ENCODE measurements at places on chromosomes 3 and 15.

DNA sequence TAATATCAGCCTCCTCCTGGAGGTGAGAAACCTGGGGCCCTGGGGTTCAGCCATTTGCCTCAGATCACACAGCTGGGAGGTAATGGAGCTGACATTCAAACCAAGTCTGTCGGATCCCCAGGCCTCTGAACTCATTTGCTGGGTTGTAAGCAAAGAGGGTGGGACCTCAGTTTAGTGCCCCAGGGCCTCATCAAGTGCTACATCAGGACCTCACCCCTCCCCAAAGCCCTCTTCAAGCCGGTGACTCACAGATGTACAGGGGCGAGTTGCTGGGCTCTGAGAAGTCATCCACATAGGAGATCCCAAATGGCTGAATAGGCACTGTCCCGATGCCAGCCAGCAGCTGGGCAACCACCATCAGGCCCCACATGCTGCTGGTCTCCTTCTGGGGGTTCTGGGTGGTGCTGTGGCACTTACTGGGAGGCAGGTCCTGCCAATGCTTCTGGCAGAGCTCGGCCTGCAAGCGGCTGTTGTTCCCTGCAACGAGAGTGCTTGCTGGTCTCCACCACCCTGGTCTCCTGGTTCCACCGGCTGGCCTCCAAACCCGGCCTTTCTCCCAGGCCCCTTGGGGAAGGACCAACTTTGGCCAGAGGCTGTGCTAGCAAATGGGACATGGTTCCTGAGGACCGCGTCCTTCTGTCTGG lies 59.2 kb upstream of the RAB6B start:
- DNase-seq: no peak

- no peak for DNase-seq
These were observed 221.7 kb upstream of the TLE3 start for GRCh38 chr15:70319466-70319865.

- no peak for DNase-seq
These were observed 659 bp upstream of the MYH15 start for GRCh38 chr3:108511055-108511454.

DNA sequence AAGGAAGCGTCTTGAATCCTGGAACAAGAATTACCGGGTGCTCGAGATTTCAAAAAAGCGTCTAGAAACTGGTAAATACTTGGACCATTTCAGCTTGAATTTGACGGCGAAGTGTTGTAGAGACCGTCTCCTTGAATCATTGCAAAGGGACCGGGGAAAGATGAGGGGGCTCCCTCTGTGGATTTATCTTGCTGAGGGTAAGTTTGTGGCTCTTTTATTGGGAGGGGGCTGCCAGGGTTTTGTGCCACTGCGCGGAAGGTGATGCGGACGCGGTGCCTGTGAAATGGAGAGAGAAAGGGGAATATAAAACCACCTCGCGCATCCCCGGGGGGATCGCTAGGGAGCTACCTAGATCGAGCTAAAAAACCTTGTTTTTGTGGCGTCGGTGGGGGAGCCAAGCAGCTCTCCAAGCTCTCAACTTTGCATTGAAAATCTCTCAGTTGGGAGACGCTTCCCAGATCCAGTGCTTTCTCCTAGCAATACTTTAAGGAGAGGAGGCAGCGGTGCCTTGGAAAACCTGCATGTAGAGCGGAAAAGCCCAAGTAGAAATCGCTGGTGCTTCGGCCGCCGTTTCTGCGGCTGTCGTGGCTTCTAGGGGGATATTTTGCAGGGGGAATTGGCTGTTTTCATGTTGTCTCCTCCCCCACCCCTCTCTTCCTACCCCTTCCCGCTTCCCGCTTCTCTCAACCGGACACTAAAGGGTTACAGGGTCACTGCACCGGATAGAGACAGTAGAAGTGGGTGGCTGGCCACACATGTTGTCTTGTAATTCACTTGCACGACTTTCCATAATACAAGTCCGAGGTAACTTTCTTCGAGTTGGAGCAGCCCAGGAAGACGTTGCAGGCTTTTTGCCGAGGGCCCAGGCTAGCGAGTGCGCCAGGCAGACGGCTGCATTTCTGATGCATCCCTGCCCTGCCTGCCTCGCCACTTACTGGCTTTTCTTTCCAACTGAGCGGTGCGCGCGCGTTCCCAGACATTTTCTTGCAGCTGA lies 187.6 kb downstream of the NLGN1 start:
- no peak for DNase-seq

DNA sequence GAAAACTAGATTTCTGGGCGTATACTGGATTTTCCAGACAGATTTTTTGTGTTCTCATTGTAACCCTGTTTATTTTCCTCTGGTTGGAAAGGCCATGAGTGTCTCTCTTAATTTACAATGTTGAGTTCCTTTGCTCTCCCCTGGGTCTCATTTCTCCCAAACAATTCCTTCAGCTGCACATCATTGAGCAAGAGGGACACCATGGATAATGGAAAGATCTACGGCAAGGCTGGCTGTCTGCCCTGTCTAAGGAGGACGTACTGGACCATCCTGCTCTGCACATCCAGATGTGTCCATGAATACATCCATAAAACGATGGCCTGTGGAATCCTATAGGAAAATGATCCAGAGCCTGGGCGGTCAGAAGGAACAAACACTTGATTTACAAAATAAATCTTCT lies 258.1 kb upstream of the MCTP2 start:
- no peak for DNase-seq

DNA sequence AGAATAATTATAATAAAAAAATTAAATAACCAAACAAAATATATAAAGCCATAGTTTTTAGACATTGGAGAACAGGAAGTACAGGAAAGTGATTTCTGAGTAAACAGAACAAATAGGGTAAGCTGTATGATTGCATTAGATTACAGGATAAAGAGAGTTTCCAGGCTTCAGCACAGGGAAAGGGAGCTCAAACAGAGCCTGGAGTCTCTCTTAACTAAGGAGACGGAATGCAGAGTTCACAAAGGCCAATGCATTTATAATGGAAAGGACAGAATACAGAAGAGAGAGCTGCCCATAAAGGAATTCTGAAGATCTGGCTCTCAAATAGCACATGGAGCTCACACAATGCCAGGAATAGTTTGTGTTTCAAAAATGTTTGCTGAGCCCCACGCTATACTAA lies 42.0 kb upstream of the OTOL1 start:
- DNase-seq: no peak

DNA sequence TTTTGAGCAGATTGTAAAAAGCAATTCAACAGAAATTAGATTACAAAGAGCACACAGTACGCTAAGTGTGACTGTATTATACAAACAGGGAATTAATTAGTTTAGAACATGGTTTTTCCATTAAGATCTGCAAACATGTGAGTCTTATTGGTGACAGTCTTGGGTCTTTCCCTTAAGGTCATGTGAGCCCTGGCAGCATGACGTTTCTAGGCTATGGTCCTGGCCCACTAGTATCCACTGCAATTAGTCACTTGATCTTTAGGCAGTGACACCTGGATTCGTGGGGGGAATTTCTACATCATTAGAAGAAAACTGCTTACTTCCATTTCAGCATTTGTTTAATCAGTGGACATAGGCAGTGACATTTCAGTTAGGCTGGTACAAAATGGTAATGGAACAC lies 360.2 kb upstream of the NR2F2 start:
- no peak for DNase-seq

DNA sequence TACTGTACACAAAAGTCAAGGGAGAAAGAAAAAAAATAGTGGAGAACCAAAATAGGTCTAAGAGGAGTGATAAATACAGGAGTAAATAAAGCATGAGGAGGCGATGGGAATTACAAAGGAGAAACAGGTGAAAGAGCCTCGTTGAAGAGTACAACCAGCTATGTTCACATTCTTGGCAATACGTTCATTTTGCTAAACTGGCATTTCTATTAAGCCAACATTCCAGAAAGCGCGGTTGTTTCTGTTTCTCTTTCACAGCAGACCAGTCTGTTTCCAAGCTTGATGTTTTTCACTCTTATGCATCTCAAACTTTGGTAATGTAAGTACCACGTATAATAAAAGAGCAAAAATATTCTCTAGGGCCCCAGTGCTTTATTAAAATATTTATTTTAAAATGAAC lies 74.5 kb downstream of the NSUN3 start:
- no peak for DNase-seq

GRCh38 chr3:19947549-19948225 lies 790 bp downstream of the RAB5A start:
- no peak for DNase-seq

DNA sequence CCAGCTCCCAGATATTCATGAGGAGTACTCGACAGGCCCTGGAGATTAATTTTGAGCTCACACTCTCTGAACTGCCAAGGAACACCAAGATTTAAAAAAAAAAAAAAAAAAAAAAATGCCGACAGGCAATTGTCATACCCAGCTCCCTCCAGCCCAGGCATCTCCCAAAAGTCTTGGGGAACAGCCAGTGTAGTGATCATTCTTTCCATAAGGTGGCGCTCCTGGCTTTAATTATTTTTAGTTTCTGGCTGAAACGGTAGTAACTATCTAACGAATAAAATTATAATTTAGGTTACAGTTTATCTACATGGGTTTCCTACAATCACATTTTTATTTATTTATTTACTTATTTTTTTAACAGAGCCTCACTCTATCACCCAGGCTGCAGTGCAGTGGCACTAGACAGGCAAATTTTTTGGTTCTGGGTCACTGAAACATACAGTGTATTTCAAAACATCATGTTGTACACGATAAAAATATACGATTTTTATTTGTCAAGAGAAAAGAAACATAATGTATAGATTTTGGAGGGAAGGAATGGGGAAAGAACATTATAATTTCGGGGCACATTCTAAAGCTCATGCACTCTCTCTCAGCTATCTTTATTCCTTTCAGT lies 157.3 kb downstream of the ADAMTS9 start:
- no peak for DNase-seq

DNA sequence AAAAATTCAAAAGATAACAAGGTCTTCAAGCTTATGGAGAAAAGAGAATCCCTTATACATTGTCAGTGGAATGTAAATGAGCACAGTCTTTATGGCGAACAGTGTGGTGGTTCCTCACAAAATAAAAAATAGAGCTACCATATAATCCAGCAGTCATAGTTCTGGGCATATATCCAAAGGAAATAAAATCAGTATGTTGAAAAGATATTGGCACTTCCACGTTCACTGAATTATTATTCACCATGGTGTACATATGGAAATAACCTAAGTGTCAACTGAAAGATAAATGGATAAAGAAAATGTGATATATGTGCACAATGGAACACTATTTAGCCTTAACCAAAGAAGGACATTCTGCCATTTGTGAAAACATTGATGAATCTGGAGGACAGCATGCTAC lies 1161.2 kb downstream of the ROBO2 start:
- DNase-seq: no peak

GRCh38 chr3:40588406-40588805 lies 63.6 kb downstream of the ZNF621 start:
- DNase-seq: no peak

DNA sequence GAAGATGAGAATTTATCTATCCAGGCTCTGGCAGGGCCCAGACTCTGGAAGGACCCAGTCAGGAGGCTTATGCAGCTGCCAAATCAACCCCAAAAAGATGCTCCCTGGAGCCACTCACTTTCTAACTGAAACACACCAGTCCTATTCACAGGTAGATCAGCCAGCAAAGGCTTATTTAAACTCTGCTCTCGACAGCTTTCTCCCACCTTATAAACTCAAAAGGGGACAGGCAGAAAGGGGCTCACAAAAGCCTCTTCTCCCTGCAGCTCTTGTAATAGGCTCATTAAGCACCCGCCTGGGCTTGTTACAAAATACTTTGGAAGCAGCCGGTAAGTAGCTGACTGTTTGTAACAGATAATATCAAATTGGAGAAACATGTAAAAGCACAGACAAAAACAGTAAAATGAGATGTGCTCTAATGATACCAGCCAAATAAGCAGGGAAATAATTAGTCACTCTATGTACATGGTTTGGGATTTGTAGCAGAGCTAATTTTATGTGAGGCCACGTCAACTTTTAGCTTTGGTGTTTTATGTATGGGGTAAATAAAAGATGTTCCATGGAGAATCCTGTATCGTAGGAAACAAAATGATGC lies 213.8 kb downstream of the NR2F2 start:
- no peak for DNase-seq

- no peak for DNase-seq
These were observed 17.3 kb downstream of the SUCNR1 start for GRCh38 chr3:151890721-151891141.

- peak; percentile 2 for DNase-seq
These were observed 64.6 kb downstream of the EEFSEC start for GRCh38 chr3:128217702-128218547.

- DNase-seq: no peak
These were observed 54.1 kb upstream of the PPIB start for GRCh38 chr15:64216730-64217428.

DNA sequence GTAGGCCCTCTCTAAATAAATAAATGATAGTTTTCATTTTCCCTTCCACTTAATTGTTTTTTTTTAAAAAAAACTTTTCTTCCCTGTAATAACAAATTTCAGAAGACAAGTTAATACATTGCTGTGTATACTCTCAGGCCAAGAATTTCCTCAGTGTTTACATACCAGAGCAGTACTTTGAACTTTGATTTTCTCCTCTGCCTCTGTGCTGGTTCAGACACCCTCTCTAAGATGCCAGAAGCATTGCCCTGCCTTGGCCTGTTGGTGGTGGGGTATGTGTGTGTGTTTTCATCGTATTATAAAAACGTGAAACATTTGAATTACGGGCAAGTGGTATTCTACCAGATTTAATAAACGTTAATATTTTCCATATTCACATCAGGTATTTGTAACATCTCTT lies 70.1 kb downstream of the SMAD3 start:
- no peak for DNase-seq

- DNase-seq: no peak
These were observed 310.4 kb downstream of the RYR3 start for GRCh38 chr15:33621141-33621540.

DNA sequence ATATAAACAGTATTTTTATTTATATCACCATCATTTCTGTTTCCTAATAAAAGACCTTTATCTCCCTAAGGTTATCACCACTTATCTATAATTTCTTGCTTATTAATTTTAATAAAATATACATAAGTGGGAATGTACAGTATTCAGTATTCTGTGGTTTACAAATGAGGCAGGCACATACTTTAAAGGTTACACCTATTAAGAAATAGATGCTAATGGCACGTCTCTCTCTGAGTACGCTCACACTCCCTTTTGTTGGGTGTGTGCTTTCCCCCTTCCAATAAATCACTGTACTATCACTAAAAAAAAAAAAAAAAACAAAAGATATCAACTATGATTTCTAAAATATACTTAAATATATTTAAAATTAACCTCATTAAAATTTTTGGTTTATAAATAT lies 8.9 kb downstream of the OXNAD1 start:
- no peak for DNase-seq

- DNase-seq: no peak
These were observed 209.3 kb upstream of the PPP2R3A start for GRCh38 chr3:135756106-135756668.

- no peak for DNase-seq
These were observed 654.5 kb upstream of the CFAP20DC start for GRCh38 chr3:59704292-59704691.

- DNase-seq: no peak
These were observed 42.0 kb downstream of the ADAMTSL3 start for GRCh38 chr15:83695901-83696425.

DNA sequence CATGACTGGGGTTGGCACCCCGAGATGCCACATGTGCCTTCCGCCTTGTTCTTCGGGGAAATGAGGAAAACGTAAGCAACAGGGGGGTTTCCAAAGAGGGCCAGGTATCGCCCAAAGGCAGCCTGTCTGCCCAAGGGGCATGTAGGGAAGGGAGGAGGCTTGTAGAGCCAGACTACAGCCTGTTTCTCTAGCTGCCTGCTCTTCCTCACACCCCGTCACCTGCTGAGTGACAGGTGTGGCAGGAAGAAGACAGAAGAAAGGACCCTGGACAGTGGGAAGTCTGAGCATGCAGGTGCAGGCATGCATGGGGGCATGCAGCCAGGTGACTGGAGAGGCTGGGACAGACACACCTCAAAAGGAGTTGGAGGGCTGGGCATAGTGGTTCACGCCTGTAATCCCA lies 9.8 kb downstream of the PLA2G4E start:
- DNase-seq: no peak
